ENCODE measurements at places on chromosomes 13 and 19.

DNA sequence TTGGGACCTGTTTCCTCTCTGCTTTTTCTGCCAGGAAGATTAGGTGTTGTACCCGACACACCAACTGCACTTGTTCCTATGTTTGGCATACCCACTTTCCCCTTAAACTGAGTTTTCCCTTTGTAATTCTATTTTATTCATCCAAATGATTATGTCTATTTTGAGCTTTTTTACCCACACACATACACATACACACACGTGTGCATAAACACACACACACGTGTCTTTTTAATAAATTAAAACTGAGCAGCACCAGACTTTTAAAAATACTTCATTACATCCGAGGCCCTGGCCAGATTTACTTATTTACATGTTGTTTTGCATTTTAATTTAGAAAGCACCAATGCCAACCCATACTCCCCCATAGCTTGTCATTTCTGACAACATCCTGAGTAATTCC lies 350.0 kb downstream of the DNAJC15 start:
- no peak for DNase-seq

- peak; percentile 50 for DNase-seq
Measured at GRCh38 chr19:44212250-44212865, at the start of gene ZNF227. Gene ZNF227, plus strand, starts transcription at chr19:44212532. Its CDS starts 5,261 bp downstream, at chr19:44217793.

- DNase-seq = no peak
Measured at GRCh38 chr19:3075605-3076431, 13.5 kb upstream of the TLE5 start.

- no peak for DNase-seq
Measured at GRCh38 chr13:23804166-23804565, 85.0 kb downstream of the MIPEP start.

Data from NCI-H1436 treated with DMSO at 0.1 percent for 48 hours (cell line).